Activated CD8-positive, alpha-beta memory T cell treated with anti-CD3 and anti-CD28 coated beads for 1 hour (primary cell): ENCODE measurements at places on chromosomes 16 and 17.

- no peak for DNase-seq
Measured at GRCh38 chr17:72176516-72176851, 55.7 kb downstream of the SOX9 start.

DNA sequence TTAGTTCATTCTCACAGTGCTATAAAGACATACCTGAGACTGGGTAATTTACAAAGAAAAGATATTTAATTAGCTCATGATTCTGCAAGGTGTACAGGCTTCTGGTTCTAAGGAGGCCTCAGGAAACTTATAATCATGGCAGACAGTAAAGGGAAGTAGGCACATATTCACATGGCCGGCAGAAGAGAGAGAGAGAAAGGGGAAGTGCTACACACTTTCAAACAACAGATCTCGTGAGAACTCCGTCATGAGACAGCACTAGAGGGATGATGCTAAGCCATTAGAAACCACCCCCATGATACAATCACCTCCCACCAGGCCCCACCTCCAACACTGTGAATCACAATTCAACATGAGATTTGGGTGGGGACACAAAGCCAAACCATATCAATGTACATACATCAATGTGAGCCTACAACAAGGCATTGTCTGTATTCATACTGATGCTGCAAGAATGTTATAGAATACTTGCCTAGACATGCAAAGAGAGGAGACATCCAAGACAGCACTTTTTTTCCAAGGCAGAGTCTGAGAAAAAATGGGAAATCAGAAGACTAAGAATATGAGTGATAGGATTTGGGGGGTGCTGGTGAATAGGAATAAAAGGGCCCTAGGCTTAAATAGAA is 114.8 kb upstream of the XYLT1 start:
- DNase-seq: no peak

GRCh38 chr16:78130950-78131349 is 31.5 kb downstream of the WWOX start:
- DNase-seq: no peak

- DNase-seq: no peak
Measured at GRCh38 chr16:52914428-52914827, 138.3 kb downstream of the CHD9NB start.

DNA sequence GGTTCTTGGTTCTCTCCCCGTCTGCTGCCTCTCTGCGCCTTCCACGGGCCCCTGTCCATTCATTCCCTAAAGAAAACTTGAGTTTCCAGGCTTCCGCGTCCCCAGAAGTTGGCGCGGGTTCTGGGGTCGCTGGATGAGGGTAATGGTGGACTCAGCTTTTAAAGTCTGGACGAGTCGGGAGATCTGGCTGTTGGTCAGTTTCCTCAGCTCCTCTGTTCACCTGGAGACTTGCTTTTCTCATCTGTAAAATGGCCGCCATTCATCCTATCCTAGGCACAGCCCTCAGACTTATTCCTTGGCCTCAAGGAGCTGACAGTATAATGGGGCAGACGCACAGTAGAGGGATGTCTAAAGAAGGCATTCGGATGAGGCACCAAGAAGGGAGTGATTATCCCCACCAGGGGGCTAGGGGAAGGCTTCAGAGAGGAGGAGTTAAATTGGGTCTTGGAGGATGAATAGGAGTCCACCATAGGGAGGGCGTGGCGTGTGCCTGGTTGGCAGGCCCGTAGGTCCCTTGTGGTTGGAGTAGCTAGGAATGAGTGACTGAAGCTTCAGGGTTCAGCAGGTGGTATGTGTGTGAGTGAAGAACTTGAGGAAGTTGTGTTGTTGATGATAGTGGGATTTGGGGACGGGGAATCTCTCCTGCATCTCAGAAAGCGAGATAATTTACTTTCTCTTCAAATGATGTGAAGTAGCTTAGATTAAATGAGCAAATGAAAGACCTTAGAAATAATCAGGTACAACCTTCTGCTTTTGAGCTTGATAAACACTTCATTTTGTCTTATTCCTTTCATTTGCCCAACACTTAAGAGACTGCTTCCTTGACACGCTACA is 652 bp downstream of the VPS35L start:
- DNase-seq: no peak

- no peak for DNase-seq
Measured at GRCh38 chr16:73071131-73071940, 23.4 kb upstream of the ZFHX3 start.

- DNase-seq: no peak
Measured at GRCh38 chr17:59846394-59847165, 46.2 kb downstream of the TUBD1 start.

DNA sequence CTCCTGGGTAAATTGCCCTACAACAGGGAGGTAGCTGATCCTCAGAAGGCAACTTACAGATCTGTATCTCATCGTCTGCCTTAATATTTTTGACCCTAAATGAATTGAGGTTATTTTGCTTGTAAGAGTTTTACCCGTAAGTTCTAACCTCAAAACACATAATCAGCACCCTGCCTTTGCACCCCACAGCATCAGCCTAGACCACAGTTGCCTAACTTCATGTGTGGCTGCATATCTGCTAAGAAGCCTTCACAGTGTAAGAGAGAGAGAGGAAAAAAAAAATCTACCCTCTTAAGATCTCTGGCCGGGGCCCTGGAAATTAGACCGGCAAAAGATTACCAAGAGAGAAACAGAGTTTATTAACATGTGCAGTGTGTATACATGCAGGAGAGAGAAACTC is 76.9 kb downstream of the ARHGAP44 start:
- DNase-seq: no peak

DNA sequence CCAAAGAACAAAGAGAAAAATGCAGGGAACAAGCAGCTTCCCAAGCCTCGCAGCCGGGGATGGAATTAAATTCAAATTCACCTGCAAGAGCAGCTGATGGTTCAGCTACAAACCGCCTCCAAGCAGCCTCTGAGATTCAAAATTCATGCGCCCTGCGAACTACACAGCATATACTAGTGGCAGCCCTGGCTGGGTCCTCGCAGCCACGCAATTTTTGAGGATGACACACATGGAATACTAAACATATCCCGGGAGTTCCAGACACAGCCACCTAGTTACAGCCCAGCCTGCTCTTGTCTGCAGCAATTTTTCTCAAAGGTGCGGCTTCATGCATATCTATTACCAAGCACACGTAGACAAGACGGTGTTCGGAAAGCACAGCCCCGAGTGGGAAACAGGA is 35.9 kb upstream of the KIFC3 start:
- DNase-seq: no peak
